ENCODE measurements at places on chromosomes 13 and 19.

- DNase-seq, result no peak
Observed at GRCh38 chr13:46757640-46758039, 39.3 kb downstream of the ESD start.

DNA sequence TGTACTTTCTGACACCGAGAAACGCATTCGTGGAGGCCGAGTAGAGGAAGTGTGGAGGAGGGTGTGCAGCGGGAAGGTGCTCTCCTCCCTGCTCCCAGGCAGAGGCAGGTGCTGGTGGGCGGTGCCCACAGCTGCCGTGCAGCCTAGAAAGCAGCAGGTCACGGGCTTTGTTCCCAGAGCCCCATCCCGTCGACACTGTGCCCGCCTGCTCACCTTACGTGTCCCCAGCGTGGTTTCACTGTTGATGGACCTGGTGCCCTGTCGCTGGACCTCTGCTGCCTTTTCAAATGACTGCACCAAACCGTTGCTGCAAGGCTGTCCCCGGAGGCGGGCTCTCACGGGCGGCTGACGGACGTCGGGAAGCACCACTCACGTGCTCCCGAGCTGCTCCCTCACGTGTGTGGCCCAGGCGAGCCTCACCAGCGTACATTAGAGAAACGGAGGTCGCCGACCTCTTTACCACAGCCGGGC, 20.8 kb downstream of the PLEKHJ1 start:
- no peak for DNase-seq

DNA sequence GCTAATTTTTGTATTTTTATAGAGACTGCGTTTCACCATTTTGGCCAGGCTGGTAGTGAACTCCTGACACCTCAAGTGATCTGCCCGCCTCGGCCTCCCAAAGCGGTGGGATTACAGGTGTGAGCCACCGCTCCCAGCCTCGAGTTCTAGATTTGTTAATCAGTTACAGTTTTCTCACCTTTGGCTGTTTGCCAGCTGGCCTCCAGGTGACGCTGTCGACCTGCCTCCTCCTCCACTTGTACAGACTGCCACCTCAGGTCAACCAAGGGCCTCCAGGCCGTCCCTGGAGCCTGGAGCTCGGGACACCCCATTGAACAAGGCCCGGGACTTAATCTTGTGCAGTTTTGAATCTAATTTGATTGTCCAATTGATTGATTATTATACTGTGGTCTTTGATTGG, 45.5 kb downstream of the IER2 start:
- no peak for DNase-seq

- no peak for DNase-seq
Observed at GRCh38 chr13:99577934-99578917, 77.0 kb downstream of the TM9SF2 start.

- DNase-seq, result no peak
Observed at GRCh38 chr13:80237646-80238045, 103.3 kb downstream of the SPRY2 start.

DNA sequence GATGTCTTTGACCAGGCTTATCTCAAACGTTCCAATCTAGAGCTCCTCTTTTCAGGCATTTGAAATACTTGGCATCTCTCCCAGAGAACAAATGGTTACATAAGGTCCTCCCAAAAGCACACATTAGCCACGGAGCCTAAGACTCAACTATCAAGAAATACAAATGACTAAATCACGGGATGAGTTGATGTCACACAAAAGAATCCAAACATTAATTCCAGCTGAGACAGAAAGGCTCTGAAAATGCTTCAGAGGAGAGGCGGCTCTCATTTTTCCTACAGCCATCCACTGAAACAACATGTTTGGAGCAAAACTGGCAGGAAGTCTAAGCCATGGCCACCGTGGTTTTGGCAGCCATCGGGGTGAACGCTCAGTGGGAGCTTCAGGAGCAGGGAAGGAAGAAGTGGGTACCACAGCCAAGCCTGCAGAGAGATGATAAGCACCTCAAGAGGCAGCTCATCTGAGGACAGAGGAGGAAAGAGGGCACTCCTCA, 122.5 kb downstream of the STK24 start:
- DNase-seq, result peak; percentile 47

GRCh38 chr19:1315470-1316166, 29.9 kb downstream of the EFNA2 start:
- no peak for DNase-seq

- DNase-seq, result peak; percentile 36
Observed at GRCh38 chr19:48102870-48103751, 7.5 kb downstream of the PLA2G4C start.

DNA sequence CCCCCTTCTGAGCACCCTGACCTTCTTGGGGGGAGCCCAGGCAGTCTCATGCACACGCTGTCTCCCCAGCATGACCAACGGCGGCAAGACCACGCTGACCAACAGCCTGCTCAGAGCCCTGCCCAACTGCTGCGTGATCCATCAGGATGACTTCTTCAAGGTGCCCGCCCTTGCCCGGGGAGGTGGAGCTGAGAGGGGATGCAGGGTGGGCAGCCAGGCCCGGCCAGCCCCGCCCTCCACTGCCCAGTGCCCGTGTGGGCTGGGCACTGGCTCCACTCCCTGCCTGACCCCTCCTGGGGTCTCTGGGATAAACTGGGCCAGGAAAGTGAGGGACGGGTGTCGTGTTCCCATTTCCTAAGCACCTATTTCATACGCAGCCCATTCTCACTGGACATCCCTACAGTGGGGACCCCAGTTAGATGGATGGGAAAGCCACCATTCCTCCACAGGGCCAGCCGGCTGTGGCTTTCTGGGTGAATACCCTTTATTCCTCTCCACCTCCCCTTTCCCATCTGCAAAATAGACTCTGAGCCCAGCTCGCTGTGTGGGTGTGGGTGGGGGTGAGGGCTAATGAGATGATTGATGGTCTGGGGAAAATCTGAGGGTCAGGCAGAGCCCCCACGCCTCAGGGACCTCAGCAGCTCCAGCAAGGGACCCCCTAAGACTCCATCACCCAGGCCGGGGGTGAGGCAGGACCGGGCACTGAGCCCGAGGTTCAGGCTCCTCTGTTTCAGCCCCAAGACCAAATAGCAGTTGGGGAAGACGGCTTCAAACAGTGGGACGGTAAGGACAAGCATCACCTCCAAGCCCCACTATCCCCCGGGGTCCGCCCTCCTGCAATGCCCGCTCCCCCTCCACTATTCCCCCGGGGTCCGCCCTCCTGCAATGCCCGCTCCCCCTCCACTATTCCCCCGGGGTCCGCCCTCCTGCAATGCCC, 3.9 kb downstream of the NMRK2 start:
- no peak for DNase-seq

DNA sequence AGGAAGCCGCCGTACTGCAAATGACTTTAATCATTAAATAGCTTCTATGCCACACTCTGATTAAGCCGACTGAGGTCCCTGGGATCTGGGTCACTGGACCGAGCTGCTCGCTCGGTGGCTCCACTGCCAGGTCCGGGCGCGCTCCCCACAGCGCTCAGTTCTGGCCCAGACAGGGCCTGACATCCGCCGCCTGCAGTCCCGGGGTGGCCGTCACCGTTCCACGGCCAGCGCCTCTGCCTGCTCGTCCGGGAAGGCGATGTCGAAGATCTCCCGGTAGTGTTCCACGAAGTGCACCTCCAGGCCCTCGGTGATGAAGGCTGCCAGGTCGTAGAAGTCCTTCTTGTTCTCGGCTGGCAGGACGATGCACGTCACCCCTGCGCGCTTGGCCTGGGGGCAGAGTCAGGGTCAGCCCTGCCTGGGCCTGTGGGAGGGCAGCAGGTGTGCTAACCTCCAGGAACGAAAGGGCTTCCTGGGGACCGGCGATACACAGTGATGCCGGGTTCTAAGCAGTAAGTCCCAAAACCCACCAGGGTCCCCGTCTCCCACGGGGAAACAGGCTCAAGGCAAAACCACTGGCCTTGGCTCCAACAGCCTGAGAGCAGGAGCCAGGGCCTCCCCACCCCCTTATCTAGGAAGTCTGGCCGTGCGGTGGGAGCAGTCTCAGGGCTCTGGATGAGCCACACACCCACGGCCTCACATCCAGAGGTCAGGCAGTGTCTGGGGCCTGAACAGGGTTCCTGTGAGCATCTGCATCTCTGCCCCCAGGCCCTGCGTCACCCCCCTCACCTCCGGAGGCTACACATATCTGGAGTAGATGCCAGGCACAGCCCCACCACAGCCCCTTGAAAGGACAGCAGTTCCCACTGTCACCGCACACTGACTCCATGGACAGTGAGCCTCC, 2.0 kb downstream of the RPL36 start:
- DNase-seq, result no peak

DNA sequence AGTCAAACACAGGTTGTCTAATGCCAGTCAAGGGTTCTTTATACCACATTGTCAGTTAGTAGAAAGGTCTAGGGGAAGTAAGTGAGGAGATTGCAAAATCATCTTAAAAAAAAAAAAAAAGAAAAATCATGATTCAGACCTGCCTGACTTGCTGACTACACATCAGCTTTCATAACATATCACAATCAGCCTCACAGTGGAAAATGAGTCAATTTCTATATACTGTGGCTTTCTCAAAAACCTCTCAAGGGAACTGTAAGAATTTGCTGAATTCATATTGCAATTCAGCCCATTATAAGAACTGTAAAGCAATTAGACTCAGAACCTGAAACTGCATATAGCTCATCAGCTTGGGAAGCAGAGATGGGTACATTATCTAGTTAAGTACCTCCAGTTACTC, 75.3 kb upstream of the GPC6 start:
- DNase-seq, result no peak

- DNase-seq, result peak; percentile 41
Observed at GRCh38 chr13:105035092-105035491, 1500.4 kb downstream of the EFNB2 start.

DNA sequence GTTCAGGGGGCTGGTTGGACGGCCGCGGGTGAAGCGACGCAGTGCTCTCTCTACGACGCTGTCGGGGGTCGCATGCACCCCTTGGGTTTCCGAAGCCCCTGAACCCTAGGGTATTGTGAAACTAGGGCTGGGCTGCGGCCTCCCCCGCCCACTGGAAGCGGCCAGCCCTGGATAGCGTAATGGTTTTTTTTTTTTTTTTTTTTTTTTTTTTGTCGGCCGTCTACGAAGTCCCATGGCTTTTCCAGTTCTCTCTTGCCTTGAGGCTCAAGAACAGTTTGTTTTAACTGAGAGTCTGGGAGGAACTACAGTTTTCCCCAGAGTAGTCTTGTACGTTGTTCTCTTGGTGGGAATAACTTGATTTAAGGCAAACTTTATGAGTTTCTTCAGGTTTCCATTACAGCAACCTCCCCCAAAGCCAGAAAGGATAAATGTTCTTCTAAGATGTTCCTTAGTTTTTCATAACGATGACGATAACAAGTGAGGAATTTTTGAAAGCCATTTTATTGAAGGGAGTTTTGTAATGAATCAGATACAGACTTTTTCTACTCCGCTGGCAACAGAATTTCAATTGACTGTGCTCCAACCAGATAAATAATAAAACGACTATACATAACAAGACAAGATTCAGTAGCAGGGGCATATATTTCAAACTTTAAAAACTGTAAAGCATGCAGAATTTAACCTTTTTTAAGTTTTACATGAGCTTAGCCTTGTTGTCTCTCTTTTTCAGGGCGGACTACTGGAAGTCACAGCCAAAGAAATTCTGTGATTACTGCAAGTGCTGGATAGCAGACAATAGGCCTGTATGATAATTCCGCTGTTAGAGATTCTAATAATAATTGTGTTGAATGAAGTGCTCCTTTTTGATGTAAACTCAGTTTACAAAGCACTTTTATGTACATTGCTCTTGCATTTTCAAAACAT, 867 bp downstream of the WBP4 start:
- peak; percentile 37 for DNase-seq

GRCh38 chr13:48410199-48410598, 2.7 kb downstream of the LPAR6 start:
- no peak for DNase-seq

GRCh38 chr19:7658219-7658686, 10.6 kb upstream of the RETN start:
- DNase-seq, result no peak

DNA sequence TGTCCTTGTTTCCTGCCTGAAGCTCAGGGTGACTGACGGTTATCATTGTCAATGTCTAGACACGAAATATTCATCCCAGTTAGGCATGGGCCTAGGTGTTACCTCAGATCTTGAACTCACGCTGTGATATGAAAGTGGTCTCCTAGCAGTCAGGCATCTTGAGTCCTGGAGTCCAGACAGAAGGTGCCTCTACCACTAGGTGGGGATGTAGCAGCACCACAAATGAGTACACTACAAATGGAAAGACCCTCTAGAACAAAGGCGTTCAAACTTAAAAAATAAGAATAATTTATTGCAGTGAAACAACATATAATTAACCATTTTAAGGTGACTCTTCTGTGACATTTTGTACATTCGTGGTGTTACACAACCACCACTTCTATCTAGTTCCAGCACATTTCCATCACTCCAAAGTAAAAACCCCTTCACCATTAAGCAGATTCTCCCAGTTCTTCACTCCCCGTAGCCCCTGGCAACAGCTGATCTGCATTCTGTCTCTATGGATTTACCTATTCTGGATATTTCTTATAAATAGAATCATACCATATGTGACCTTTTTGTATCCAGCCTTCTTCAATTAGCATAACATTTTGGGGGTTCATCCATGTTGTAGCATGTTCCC, 11.9 kb upstream of the FRY start:
- no peak for DNase-seq

- no peak for DNase-seq
Observed at GRCh38 chr19:17646441-17646840, 41.7 kb downstream of the UNC13A start.

GRCh38 chr13:53405616-53406015, 377.0 kb downstream of the OLFM4 start:
- DNase-seq, result no peak

DNA sequence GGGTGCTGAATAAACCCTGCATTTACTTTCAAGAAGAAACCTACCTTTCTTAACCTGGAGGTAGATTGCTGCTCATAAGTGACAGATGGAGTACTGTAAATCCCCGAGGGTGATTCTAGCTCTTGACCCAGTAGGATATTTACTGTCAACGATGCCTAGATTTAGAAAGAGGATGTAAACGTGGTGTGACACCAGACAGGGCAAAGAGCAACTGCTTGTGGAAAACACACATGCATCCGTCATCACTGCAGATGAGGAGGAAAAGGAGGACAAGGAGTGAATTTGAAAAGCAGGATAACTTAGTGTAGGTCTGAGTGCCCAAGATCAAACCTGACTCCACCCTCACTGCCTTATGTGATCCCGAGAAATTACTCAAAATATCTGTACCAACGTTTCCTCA, 9.8 kb upstream of the CLN5 start:
- no peak for DNase-seq

- DNase-seq, result no peak
Observed at GRCh38 chr13:102757006-102757405, 16.6 kb downstream of the TEX30 start.

DNA sequence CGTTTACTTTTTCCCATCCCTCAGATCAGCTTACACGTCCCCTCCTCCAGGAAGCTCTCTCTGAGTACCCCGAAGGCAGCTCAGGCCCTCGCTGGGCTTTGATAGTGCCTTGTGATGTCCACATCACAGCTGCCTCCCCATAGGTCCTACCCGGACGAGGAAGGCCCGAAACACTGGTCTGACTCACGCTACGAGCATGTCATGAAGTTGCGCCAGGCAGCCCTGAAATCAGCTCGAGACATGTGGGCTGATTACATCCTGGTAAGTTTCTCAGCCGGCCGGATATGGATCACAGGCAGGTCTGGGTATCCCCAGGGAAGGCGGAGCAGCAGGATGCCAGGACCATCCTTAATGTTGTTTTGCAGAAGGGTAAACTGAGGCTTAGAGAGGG, 4.8 kb downstream of the COLGALT1 start:
- DNase-seq, result no peak

- DNase-seq, result no peak
Observed at GRCh38 chr13:97113231-97114001, 108.7 kb upstream of the MBNL2 start.

Data from NCI-H446 treated with DMSO at 0.1 percent for 48 hours (cell line).